ENCODE measurements at places on chromosomes 1 and 21.

- H3K27me3 ChIP-seq = peaks cover 11% of the 10 kb centered on the region
- H3K4me1 ChIP-seq = no peaks in the 10 kb centered on the region
- H3K36me3 ChIP-seq = no peaks in the 10 kb centered on the region
Observed at GRCh38 chr1:48644905-48645605, 131.6 kb downstream of the BEND5 start.

- no peaks in the 10 kb centered on the region for H3K27me3 ChIP-seq
- no peaks in the 10 kb centered on the region for H3K36me3 ChIP-seq
- no peaks in the 10 kb centered on the region for H3K4me1 ChIP-seq
- no peak overlapping the region for H3K4me3 ChIP-seq
Observed at GRCh38 chr1:65625528-65625927, 167.2 kb upstream of the PDE4B start.

GRCh38 chr1:8728464-8728863, 89.0 kb downstream of the RERE start:
- H3K36me3 ChIP-seq = no peaks in the 10 kb centered on the region
- DNase-seq = no peak
- H3K27ac ChIP-seq = no peak overlapping the region

GRCh38 chr1:241706257-241706656, 54.2 kb downstream of the WDR64 start:
- H3K4me3 ChIP-seq = no peak overlapping the region
- H3K36me3 ChIP-seq = no peaks in the 10 kb centered on the region
- no peaks in the 10 kb centered on the region for H3K27me3 ChIP-seq
- no peak for DNase-seq
- no peaks in the 10 kb centered on the region for H3K4me1 ChIP-seq
- H3K27ac ChIP-seq = no peak overlapping the region

DNA sequence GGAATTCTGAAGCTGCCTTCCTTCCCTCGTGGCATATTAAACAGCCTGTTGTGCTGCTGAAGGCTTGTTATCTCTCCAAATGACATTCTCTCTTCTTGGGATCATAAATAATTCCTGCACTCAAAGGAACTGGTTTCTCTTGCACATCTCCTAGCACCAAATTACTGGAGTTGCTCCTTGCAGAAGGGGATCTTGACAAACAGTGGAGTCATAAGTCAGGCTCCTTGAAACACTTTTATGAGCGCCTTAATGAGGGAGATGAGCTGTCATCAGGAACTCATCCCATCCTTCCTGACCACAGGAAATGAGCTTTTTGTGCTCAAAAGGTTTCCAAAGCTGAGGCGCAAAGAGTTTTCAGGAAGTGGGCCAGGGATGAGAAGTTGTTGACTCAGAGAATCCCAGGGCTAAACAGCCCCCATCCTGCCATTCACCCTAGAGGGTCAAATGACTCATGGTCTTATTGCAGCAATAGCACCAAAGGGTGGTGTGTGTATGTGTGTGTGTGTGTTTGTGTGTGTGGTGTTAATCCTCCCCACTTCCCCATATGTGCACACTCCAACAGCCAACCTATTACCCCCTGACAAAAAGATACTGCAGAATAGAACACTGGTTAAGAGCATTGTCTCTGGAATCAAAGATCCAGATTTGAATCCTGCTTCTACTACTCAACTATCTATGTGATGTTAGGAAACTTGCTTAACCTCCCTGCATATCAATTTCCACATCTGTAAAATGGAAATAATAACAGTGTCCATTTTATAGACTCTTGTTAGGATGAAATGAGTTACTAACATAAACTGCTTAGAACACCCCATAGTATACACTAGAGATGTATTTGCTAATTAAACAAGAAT, 2.8 kb upstream of the PHC2 start:
- no peaks in the 10 kb centered on the region for H3K36me3 ChIP-seq
- H3K4me3 ChIP-seq = no peak overlapping the region
- no peak overlapping the region for H3K27ac ChIP-seq
- peaks cover 28% of the 10 kb centered on the region for H3K27me3 ChIP-seq

- H3K4me3 ChIP-seq = no peak overlapping the region
- no peak for DNase-seq
Observed at GRCh38 chr1:8913457-8913856, 32.2 kb upstream of the CA6 start.

DNA sequence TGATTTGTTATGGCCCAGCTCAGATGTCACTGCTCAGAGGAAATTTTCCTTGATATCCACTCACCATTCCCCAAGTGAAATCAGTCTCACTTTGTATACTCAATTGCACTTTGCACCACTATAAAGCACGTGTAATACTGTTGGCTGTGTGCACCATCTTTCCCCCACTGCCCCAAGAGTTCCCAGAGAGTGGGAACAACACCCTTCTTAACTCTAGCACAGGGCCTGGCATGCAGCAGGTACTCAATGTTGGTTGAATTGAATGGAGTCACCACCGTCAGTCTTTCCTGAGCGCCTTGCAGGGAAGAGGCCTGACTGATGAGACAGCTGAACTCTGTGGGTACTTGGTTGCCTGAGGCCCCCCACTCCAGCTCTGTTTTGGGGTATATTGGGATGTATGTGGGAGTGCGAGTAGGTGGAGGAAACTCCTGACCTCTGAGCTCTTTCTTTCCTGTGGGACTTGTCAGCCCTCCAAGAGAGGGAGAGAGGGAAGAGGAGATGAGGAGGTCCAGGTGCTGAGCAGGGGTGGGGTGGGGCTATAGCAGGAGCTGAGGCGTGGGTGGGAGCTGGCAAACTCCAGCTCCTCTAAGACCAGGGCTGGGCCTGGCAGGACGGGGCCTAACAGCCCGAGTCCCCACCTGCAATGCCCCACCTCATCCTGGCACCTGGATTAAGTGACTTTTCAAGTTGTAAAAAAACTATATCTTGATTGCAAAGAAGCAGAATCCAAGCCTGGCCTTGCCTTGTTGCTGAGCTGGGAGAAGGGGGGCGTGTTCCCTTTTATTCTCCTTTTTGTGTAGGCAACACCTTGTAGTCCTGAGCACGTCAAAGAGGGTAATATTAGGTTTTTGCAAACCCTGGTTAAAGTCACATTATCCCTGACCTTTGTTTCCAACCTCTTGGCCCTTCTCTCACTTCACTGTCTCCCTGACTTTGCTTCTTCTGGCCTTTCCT, 19.4 kb upstream of the WASF2 start:
- DNase-seq = no peak
- H3K4me1 ChIP-seq = no peaks in the 10 kb centered on the region
- H3K27me3 ChIP-seq = no peaks in the 10 kb centered on the region
- no peak overlapping the region for H3K4me3 ChIP-seq

GRCh38 chr1:80448081-80448480, 1352.7 kb upstream of the ADGRL2 start:
- no peaks in the 10 kb centered on the region for H3K4me1 ChIP-seq
- no peaks in the 10 kb centered on the region for H3K27me3 ChIP-seq
- DNase-seq = no peak
- H3K36me3 ChIP-seq = no peaks in the 10 kb centered on the region

DNA sequence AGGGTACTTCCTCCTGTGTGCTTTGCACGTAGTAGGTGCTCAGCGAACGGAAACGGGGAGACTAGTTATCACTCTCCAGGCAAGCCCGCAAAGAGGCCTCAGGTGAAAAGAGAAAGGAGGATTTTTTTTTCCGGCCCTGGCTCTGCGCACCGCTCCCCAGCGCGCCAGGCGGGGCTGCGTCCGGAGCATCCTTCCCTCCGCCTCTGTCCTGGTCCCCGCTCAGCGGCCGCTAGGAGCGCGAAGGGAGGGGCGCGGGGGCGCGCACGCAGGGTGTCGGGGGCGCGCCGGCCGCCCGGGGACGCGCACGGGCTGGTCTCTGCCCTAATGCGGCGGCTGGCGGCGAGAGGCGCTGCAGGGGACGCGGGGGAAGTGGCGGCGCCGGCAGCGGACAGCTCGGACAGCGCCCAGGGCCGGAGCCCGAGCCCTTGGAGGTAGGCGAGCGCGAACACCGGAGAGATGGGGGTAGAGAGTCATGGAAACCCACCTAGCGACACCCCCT, 42.3 kb upstream of the NFASC start:
- no peak overlapping the region for H3K27ac ChIP-seq
- H3K27me3 ChIP-seq = no peaks in the 10 kb centered on the region
- no peaks in the 10 kb centered on the region for H3K36me3 ChIP-seq
- H3K4me1 ChIP-seq = no peaks in the 10 kb centered on the region

GRCh38 chr1:66833112-66833511, 32.0 kb upstream of the INSL5 start:
- DNase-seq = no peak
- H3K27ac ChIP-seq = no peak overlapping the region
- no peaks in the 10 kb centered on the region for H3K36me3 ChIP-seq

DNA sequence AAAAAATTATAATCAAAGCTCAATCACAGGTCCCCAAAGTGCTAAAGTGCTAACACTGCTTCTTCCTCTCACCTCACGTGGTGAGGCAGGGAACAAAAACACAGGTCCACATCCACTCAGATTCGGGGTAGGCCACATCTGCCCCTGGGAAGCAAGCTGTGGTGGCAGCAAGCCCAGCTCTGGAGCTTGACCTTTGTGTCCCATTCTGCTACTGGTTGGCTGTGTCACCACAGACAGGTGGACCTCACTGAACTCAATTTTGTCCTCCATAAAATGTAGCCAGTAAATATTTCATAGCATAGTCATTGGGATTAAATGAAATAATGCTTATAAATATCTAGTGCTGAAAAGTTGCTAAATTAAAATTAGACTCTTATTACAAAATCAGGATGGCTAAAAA, 8.5 kb downstream of the AZIN2 start:
- no peak for DNase-seq
- no peaks in the 10 kb centered on the region for H3K36me3 ChIP-seq
- H3K4me3 ChIP-seq = no peak overlapping the region
- H3K27ac ChIP-seq = no peak overlapping the region
- H3K4me1 ChIP-seq = peaks cover 3% of the 10 kb centered on the region
- H3K27me3 ChIP-seq = no peaks in the 10 kb centered on the region

GRCh38 chr1:5750186-5751162, 241.8 kb downstream of the NPHP4 start:
- no peaks in the 10 kb centered on the region for H3K4me1 ChIP-seq
- no peak for DNase-seq
- no peak overlapping the region for H3K27ac ChIP-seq
- no peak overlapping the region for H3K4me3 ChIP-seq

DNA sequence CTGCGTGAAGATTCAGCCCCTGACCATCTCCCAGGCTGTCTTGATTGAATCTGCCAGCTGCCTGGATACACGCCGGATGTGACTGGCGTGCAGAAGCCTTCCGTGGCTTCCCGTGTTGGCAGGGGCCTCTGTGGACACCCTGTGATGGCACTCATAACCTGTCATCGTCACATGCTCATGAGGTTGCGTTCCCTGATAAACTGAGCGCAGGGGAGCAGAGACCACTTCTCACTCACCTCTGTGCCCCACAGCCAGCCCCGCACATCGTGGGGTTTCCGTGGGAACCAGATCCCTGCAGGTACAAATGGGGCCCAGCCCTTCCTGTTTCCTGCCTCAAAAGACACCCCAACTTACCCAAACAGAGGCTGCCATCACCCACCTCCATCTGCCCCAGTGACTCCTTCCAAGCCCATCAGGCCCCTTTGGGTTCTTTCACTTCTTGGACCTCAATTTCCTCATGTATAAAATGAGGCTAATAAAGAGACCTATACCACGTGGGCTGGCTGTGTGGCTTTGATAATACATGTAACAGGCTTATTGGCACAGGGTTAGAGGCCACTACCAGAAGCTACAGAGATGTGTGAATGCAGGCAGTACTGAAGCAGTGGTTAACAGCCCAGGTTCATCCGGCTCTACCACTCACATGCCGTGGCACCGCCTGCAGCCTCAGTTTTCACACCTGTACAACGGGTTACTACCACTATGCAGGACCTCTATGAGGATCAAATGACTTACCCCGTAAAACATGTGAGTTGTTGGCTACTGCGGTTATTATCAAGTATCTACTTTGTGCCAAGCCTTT, 23.6 kb downstream of the HTR6 start:
- no peak for DNase-seq
- no peaks in the 10 kb centered on the region for H3K4me1 ChIP-seq

- H3K4me1 ChIP-seq = peaks cover 32% of the 10 kb centered on the region
- H3K36me3 ChIP-seq = 0 out of 2 replicates have a peak, but pooled peaks cover 4% of the 10 kb centered on the region
- peak overlapping the region; percentile 73 for H3K27ac ChIP-seq
Observed at GRCh38 chr1:42319871-42320484, 15.1 kb downstream of the FOXJ3 start.

DNA sequence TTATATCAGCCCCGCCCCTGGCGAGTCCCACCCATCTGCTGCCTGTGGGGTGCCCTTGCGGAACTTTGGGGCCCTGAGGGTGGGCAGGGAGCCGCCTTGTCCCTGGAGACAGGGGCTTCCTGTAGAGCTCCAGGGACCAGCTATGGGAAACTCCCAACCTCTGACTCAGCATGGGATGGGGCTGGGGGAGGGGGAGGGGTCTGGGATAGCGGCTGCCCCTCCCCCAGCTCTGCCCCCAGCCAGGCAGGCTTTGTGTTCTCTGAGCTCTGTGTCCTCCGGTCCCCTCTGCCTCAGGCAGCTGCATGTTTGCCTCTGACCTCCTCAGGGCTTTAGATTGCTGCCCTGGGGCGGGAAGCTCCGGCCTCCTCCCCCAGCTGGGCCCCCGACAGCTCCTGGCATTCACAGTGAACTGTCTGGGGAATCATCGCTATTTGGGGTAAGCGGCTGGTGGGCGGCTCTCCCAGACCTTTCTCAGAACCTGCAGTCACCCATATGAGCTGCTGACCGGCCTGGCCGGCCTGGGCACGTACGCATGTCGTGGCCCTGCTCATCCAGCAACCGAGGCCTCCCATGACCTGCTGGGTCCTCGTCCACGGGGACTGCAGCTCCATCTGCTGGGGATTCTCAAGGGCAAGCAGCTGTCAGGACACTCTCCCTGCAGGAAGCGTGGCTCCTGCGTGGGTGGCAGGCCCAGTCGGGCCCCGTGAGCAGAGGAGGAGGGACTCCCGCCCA, 17.1 kb downstream of the ARHGEF16 start:
- DNase-seq = no peak
- no peaks in the 10 kb centered on the region for H3K36me3 ChIP-seq
- H3K27ac ChIP-seq = no peak overlapping the region
- no peaks in the 10 kb centered on the region for H3K4me1 ChIP-seq
- H3K27me3 ChIP-seq = no peaks in the 10 kb centered on the region
- no peak overlapping the region for H3K4me3 ChIP-seq

DNA sequence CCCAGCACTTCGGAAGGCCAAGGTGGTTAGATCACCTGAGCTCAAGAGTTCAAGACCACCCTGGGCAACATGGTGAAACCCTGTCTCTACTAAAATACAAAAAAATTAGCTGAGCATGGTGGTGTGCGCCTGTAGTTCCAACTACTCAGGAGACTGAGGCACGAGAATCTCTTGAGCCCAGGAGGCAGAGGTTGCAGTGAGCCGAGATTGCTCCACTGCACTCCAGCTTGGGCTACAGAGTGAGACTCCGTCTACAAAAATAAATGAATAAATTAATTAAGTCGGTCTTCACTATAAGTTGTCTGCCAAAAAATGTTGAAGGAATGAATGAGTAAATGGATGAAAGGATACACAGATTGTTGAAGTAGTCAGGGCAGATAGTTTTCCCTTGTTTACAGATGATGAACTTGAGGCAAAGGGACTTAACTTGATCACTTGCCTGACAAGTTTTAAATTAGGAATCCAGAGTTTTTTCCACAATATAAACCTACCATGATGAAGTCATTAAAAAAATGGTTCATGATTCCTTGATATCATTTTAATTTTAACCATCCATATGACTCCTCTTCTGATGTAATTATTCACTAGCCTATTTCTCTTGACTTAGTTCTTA, 130.8 kb downstream of the TLR5 start:
- no peak for DNase-seq
- no peak overlapping the region for H3K27ac ChIP-seq
- no peaks in the 10 kb centered on the region for H3K4me1 ChIP-seq
- no peaks in the 10 kb centered on the region for H3K36me3 ChIP-seq

GRCh38 chr1:196517193-196517592, 91.0 kb downstream of the KCNT2 start:
- no peaks in the 10 kb centered on the region for H3K36me3 ChIP-seq
- no peak for DNase-seq
- no peaks in the 10 kb centered on the region for H3K27me3 ChIP-seq
- H3K27ac ChIP-seq = no peak overlapping the region
